ENCODE measurements at places on chromosomes 11 and 22.
A peak's percentile ranks its signal among the peaks of the same experiment; 100 is the strongest.

- no peak for DNase-seq
Observed at GRCh38 chr11:17219016-17219415, 11.2 kb upstream of the PIK3C2A start.

- DNase-seq: peak; percentile 99
Observed at GRCh38 chr22:17098379-17098819, 13.6 kb downstream of the IL17RA start.

- peak; percentile 25 for DNase-seq
Observed at GRCh38 chr11:73152861-73153483, 10.9 kb upstream of the FCHSD2 start.

DNA sequence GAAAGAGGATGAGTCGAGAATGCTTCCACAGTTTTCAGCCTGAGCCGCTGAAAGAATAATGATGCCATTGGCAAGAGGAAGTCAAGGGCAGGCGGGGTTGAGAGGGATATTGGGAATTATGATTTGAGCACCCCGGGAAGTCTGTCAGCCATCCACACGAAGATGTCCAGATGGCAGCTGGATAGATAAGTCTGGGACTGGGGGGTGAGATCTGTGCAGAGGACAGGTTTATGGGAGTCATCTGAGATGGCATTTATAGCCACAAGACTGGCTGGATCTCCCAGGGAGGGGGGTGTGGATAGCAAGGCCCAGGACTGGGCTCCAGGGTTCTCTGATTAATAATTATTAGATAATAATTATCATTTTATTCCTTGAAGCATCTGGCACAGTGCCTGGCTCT lies 5.1 kb upstream of the STIP1 start:
- no peak for DNase-seq

- peak; percentile 93 for DNase-seq
Observed at GRCh38 chr11:57335343-57336110, at the start of gene SSRP1. Gene SSRP1, minus strand, starts transcription at chr11:57335892. Its CDS starts 771 bp downstream, at chr11:57335121.

- no peak for DNase-seq
Observed at GRCh38 chr11:8383227-8383626, 119.5 kb upstream of the LMO1 start.

DNA sequence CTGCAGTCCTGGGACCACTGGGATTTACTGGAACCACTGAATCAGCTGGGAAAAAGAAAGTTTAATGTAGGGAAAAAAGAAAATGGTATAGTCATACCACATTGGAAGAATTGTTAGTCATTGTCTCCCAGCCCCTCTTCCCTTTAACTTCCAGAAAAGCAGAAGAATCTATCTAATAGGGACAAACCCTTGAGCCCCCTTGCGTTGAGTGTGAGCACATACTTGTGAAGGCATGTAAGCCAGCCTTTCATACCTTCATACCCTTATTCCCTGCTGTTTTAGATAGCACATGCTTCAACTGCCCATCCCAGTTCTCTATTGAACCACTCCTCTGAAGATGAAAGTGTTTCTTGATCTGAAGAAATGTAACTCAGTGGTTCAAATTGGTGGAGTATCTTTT lies 6.6 kb downstream of the TREH start:
- DNase-seq: peak; percentile 26

GRCh38 chr22:37898441-37899181 lies 7.5 kb upstream of the MICALL1 start:
- DNase-seq: no peak

GRCh38 chr11:104370478-104370877 lies 206.5 kb upstream of the PDGFD start:
- DNase-seq: no peak

DNA sequence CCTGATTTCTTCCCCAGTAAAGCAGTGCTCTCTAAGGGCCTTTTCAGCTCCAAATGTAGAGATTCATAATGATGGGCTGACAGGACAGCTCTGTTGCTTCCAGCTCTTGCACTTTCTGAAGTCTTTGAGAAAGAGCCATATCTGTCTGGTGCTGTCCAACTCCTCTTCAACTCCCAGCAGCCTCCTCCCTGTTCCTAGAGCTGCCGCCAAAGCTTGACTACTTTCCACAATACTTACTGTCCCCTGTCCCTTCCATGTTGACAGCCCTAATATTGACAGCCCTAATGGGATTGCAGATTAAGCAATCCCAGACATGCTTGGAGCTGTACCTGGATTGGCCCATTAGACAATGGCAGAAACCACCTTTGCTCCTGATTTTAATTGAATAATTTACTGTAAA lies 29.6 kb downstream of the INSC start:
- no peak for DNase-seq

DNA sequence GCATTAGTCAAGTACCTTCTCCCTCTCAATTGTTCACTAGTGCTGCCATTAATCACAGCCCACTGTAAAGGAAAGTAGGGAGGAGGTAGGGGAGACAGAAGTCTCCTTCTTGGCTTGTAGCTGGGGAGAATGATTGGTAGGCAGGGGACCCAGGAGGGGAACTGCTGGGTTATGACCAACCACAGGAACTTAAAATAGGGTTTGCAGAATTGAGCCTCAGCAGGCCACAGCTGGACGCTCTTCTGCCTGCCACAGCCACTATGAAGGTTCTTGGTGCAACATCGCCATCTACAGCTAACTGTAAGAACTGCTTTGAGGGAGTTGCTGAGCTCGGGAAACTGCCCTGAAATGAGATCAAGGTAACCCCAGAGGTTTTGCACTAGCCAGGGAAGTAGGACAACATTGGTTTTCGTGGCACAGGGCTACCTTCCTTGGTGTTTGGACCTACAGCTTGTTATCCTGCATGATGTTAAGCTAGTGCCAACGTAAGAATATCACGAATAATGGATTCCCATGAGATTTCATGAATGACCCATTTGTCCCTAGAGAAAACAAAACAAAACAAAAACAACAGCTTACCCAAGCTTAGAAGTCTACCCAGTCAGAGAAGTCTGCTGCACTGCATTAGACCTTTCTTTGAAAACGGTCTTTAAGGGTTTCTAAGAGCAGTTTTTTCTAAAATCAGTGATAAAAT lies 787.1 kb upstream of the API5 start:
- DNase-seq: peak; percentile 74

- DNase-seq: no peak
Observed at GRCh38 chr11:26963764-26964163, 30.1 kb upstream of the FIBIN start.

- DNase-seq: no peak
Observed at GRCh38 chr11:74468521-74468920, 1.2 kb upstream of the KCNE3 start.

- DNase-seq: peak; percentile 24
Observed at GRCh38 chr11:76861490-76861953, 804 bp downstream of the ACER3 start.

Data from Kasumi-1 (cell line).